ENCODE measurements at places on chromosomes 13 and 19. TPM values are rescaled to one million over a fixed set of nuclear protein-coding genes. Genes with fewer than 3 reads are reported as not detected.

GRCh38 chr19:33260628-33261418 lies 35.2 kb upstream of the SLC7A10 start:
- no peaks in the 10 kb centered on the region for H3K27me3 ChIP-seq
- no peak overlapping the region for H3K4me3 ChIP-seq
- no peaks in the 10 kb centered on the region for H3K36me3 ChIP-seq
- H3K4me1 ChIP-seq, result no peaks in the 10 kb centered on the region
- no peak overlapping the region for H3K27ac ChIP-seq

DNA sequence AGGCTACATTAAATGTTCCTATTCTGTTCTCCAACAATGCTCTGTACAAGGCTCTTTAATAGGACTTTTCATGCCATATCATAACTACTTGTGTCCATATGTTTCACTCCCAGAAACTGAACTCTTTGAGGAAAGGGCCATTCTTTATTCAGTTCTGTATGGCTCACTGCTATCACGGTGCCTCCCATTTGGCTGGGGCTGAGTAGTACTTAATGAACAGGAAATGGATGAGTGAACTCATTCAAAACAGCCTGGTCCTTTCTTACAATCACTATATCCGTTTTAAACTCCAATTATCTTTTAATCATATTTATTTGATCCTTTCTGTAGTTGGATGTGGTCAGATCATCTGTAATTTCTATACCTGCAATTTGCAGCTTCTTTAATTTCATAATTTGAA lies 410.6 kb downstream of the TBC1D4 start:
- no peaks in the 10 kb centered on the region for H3K36me3 ChIP-seq
- no peaks in the 10 kb centered on the region for H3K4me1 ChIP-seq
- no peak for DNase-seq
- no peak overlapping the region for H3K27ac ChIP-seq
- H3K27me3 ChIP-seq, result no peaks in the 10 kb centered on the region

KIRREL2 gene
- 1.3 TPM for total RNA-seq

- DNase-seq, result no peak
- no peak overlapping the region for H3K4me3 ChIP-seq
- no peaks in the 10 kb centered on the region for H3K36me3 ChIP-seq
- no peaks in the 10 kb centered on the region for H3K27me3 ChIP-seq
Observed at GRCh38 chr13:50222569-50223332, 207.5 kb downstream of the KCNRG start.

PNMA8B gene
- 0.10 TPM for total RNA-seq

- H3K4me1 ChIP-seq, result no peaks in the 10 kb centered on the region
- no peak for DNase-seq
- peaks cover 20% of the 10 kb centered on the region for H3K27me3 ChIP-seq
Observed at GRCh38 chr13:23673354-23673753, 103.1 kb downstream of the TNFRSF19 start.

- no peak within 1 kb of the TSS for H3K4me3 ChIP-seq
- no peaks in the 10 kb centered on the region for H3K27me3 ChIP-seq
- peak; percentile 56 for DNase-seq
- H3K27ac ChIP-seq, result no peak within 1 kb of the TSS
Observed at GRCh38 chr19:45913874-45914830, at the start of gene NANOS2. NANOS2 (minus strand) TSS chr19:45914778; CDS start chr19:45914693, 85 bp downstream.

DNA sequence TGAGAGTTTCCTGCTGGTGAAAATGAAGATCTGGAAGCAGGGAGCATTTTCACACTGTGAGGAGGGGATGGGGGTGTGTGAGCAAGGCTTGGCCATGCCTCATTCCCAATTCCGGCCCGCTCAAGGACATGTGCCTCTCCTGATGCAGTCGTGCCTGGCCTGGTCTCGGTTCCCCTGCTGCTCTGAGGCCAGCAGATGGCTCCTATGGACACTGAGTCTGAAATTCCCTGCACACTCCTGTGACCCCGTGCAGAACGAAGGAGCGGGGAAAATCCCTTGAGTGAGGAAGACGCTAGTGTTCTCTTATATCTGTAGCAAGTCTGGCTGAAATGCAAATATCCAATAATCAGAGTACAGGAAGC lies 363 bp upstream of the ZNF763 start:
- no peaks in the 10 kb centered on the region for H3K4me1 ChIP-seq
- H3K27me3 ChIP-seq, result no peaks in the 10 kb centered on the region
- DNase-seq, result no peak
- no peaks in the 10 kb centered on the region for H3K36me3 ChIP-seq

DNA sequence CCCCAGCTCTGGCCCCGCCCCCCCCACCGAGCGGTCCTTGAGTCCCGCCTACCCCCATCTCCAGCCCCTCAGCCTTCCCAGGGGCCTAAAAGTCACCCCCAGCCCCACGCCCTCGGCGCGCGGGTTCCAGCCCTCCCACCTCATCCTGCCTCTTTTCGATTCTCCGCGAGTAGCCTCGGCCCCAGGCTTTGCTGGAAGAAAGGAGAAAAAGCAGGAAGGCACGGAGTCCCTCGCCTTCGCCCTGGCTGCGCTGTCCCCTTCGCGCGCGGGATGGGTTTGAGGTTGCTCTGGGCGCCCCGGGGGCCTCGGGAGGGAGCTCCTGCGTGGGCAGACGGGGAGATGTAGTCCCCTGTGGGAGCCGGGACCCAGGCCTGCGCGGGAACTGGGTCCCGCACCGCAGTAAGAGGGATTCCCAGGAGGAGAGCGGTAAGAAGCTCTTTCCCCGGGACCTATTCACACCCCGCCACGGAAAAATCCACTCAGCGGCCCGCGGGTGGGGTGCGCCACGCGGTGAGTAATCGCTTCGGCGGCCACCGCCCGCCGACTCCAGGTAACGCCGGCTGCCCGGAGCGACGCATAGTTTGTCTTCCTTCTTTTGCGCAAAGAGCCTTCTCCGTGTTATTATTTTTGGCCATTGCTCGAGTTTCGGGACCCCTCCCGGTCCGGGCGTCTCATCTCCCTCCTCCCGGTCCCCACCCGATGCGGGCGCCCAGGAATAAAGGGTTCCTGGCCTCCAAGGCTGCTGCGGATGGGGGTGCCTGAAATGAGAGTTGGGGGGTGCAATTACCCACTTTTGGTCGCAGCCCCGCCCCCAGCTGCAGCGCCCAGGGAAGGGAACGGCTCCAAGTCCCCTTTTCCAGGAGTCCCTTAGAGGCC lies 865 bp upstream of the CRLF1 start:
- no peaks in the 10 kb centered on the region for H3K36me3 ChIP-seq
- DNase-seq, result no peak
- H3K4me1 ChIP-seq, result peaks cover 25% of the 10 kb centered on the region

ZNF564 gene
- total RNA-seq, result 6.1 TPM

GRCh38 chr13:89920461-89920860 lies 1427.0 kb upstream of the MIR17HG start:
- no peak overlapping the region for H3K4me3 ChIP-seq
- no peak overlapping the region for H3K27ac ChIP-seq
- H3K4me1 ChIP-seq, result no peaks in the 10 kb centered on the region
- no peaks in the 10 kb centered on the region for H3K27me3 ChIP-seq

GRCh38 chr19:14167576-14168138 lies 31.3 kb upstream of the ASF1B start:
- H3K4me3 ChIP-seq, result no peak overlapping the region
- H3K27me3 ChIP-seq, result no peaks in the 10 kb centered on the region
- no peaks in the 10 kb centered on the region for H3K4me1 ChIP-seq

DNA sequence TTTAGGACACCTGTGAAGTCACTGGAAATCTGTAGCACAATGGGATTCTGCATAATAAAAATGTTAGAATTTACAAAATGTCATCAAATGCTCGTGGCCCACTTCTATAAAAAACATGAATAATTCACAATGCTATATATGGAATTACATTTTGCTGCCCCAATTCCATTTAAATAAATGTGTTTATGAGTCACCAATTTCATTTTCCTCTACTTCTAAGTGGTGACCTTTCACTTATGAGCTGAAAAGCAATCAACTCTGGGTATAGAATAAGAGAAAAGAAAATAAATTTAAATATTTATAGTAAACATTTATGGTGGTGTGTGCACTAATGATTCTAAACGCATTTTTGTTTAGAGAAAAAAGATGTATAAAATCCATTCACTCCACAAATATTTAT lies 516.7 kb upstream of the MIR17HG start:
- no peaks in the 10 kb centered on the region for H3K27me3 ChIP-seq
- no peaks in the 10 kb centered on the region for H3K36me3 ChIP-seq
- no peak overlapping the region for H3K27ac ChIP-seq

GRCh38 chr13:107842562-107843180 lies 372.7 kb downstream of the LIG4 start:
- no peaks in the 10 kb centered on the region for H3K36me3 ChIP-seq
- DNase-seq, result no peak
- H3K27me3 ChIP-seq, result no peaks in the 10 kb centered on the region
- H3K4me1 ChIP-seq, result no peaks in the 10 kb centered on the region

TDRD12 gene
- total RNA-seq, result 0.30 TPM

DNA sequence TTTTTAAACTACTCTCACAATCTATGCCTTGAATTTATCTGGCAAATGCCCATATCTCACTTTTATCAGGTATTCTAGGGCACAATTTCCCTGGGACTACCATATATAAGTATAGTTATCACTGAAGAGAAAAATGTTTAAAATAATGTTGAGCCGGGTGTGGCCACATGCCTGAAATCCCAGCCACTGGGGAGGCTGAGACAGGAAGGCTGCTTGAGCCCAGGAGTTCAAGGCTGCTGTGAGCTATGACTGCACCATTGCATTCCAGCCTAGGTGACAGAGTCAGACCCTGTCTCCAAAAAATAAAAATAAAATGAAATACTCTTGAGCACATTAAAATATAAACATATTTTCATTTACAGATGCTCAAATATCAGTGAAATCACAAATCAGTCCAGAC lies 4.1 kb downstream of the KATNAL1 start:
- no peaks in the 10 kb centered on the region for H3K27me3 ChIP-seq
- peak overlapping the region; percentile 9 for H3K4me3 ChIP-seq
- no peaks in the 10 kb centered on the region for H3K36me3 ChIP-seq
- DNase-seq, result no peak

DNA sequence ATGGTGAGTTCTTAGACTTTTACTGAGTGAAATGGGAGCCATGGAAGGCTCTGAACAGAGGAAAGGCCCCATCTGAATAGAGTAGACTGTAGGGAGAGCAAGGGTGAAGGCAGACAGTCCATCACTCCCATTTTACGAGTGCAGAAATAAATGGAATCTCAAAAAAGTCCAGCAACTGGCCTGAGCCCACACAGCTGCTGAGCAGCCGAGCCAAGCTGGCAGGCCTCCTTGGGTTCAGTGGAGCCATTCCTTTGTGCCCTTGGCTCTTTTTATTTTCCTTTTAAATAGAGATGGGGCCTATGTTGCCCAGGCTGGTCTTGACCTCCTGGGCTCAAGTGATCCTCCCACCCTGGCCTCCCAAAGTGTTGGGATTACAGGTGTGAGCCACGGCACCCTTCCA lies 1.0 kb upstream of the MYH14 start:
- no peaks in the 10 kb centered on the region for H3K36me3 ChIP-seq
- no peaks in the 10 kb centered on the region for H3K27me3 ChIP-seq
- H3K4me1 ChIP-seq, result peaks cover 25% of the 10 kb centered on the region
- no peak overlapping the region for H3K27ac ChIP-seq
- no peak for DNase-seq

- H3K27ac ChIP-seq, result no peak overlapping the region
- H3K4me1 ChIP-seq, result peaks cover 16% of the 10 kb centered on the region
- no peaks in the 10 kb centered on the region for H3K27me3 ChIP-seq
- no peak for DNase-seq
Observed at GRCh38 chr13:95276037-95276505, 25.2 kb downstream of the ABCC4 start.

LGALS14 gene
- total RNA-seq, result not detected

DNA sequence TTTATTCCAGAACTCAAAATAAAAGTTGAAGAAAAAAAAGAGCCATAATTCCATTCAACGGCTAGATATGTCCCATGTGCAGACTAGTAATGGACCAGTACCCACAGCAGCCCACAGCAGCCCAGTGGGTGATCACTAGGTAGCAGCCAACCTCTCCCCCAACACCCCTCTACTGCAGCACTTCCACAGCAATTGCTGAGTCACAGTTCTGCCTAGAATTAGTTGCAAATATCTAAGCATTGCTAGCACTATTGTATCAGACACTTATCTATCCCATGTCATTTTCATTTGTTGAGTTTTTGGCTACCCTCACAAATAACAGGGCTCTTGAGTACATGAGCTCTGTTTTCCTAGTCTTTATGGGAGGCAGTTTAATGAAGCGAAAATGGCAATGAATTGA lies 258.7 kb downstream of the RAP2A start:
- H3K4me1 ChIP-seq, result no peaks in the 10 kb centered on the region
- 0 out of 2 replicates have a peak, but pooled peaks cover 4% of the 10 kb centered on the region for H3K27me3 ChIP-seq
- no peak overlapping the region for H3K27ac ChIP-seq
- no peak for DNase-seq
- H3K36me3 ChIP-seq, result no peaks in the 10 kb centered on the region

LILRB5 gene
- total RNA-seq, result not detected

HSD17B14 gene
- 3.9 TPM for total RNA-seq

GRCh38 chr13:77465603-77466195 lies 69.8 kb upstream of the SCEL start:
- DNase-seq, result no peak
- H3K27ac ChIP-seq, result no peak overlapping the region
- H3K27me3 ChIP-seq, result 0 out of 2 replicates have a peak, but pooled peaks cover 16% of the 10 kb centered on the region
- H3K36me3 ChIP-seq, result no peaks in the 10 kb centered on the region
- no peaks in the 10 kb centered on the region for H3K4me1 ChIP-seq

DNA sequence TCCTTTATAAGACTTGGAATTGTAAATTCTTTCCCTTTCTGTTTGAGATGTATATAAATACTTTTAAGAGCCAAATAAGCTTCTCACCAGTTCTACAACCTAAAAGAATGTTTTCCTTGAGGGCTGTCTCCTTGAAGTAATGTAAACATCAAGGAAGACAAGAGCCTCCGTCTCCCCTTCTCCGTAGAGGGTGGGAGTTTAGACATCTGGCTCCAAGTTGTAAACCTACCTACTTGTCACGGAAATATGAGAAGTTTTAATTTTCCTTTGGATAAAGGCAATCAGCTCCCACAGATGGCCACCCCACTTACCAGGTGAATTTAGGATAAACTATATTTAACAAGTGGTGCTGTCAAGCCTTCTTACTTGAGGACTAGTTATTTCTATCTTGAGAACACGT lies 237.9 kb downstream of the NALCN start:
- no peaks in the 10 kb centered on the region for H3K27me3 ChIP-seq
- DNase-seq, result no peak
- no peaks in the 10 kb centered on the region for H3K4me1 ChIP-seq
- no peaks in the 10 kb centered on the region for H3K36me3 ChIP-seq

PSG6 gene
- total RNA-seq, result not detected

SYT3 gene
- total RNA-seq, result 4.6 TPM

ANGPTL4 gene
- total RNA-seq, result 54.8 TPM

- no peaks in the 10 kb centered on the region for H3K27me3 ChIP-seq
- DNase-seq, result peak; percentile 92
- H3K4me3 ChIP-seq, result peak overlapping the region; percentile 83
- peak overlapping the region; percentile 93 for H3K27ac ChIP-seq
- H3K36me3 ChIP-seq, result no peaks in the 10 kb centered on the region
- H3K4me1 ChIP-seq, result peaks cover 30% of the 10 kb centered on the region
Observed at GRCh38 chr19:17841810-17842662, 5.7 kb downstream of the JAK3 start.

GRCh38 chr13:78934336-78934735 lies 275.4 kb upstream of the OBI1 start:
- H3K4me1 ChIP-seq, result no peaks in the 10 kb centered on the region
- H3K4me3 ChIP-seq, result no peak overlapping the region
- no peak for DNase-seq
- no peaks in the 10 kb centered on the region for H3K27me3 ChIP-seq

THAP8 gene
- total RNA-seq, result 1.7 TPM

- H3K4me1 ChIP-seq, result no peaks in the 10 kb centered on the region
- no peaks in the 10 kb centered on the region for H3K27me3 ChIP-seq
- H3K36me3 ChIP-seq, result no peaks in the 10 kb centered on the region
Observed at GRCh38 chr19:43311706-43312105, 41.8 kb upstream of the CD177 start.

PLEKHA4 gene
- total RNA-seq, result 20.4 TPM

Data from HCT116 (cell line).